Left ventricle myocardium inferior (tissue), 1 donor: ENCODE measurements at places on chromosomes 7 and 10.

DNA sequence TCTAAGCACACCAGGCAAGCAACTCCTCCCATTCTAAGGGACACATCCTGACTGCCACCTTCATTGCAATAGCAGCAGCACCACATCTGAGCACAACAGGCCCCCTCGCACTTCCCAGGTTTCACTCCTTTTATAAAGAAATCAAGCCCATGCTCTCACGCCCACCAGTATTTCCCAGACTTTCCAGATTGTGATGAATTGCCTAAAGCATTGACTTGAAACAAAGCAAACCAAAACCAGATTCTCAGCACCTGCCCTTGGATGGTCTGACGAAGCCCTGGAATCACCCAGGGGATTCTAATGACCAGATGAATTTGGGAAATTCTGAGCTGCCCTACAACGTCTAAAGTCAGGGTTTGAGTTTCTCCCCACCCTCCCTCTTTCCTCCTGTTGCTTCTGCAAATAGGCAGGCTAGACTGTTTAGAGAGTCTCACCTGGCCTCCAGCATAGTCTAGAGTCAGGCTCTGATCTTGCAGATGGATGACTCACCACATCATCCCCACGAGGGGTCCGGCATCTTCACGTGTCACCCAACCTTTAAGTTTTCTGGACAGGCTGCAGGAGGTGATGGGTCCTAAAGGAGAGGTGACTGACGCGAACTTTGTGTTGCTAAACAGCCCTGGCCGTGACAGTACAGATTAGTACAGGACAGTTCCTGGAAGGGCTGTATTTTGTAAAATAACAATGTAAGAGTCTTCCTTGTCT, 198.0 kb downstream of the SKIDA1 start:
- DNase-seq: no peak

GRCh38 chr7:79465551-79465950, 12.1 kb upstream of the MAGI2 start:
- no peak for DNase-seq

- no peak for DNase-seq
Observed at GRCh38 chr10:48759113-48759901, 74.6 kb downstream of the WDFY4 start.

- DNase-seq: no peak
Observed at GRCh38 chr7:113548561-113548960, 370.2 kb downstream of the PPP1R3A start.

- peak; percentile 74 for DNase-seq
Observed at GRCh38 chr7:114085592-114086501, 167.0 kb upstream of the PPP1R3A start.

GRCh38 chr7:71220210-71220695, 88.3 kb downstream of the GALNT17 start:
- no peak for DNase-seq

GRCh38 chr10:49742683-49743463, 19.2 kb downstream of the OGDHL start:
- no peak for DNase-seq

- no peak for DNase-seq
Observed at GRCh38 chr7:92988051-92988450, 129.7 kb downstream of the SAMD9 start.

DNA sequence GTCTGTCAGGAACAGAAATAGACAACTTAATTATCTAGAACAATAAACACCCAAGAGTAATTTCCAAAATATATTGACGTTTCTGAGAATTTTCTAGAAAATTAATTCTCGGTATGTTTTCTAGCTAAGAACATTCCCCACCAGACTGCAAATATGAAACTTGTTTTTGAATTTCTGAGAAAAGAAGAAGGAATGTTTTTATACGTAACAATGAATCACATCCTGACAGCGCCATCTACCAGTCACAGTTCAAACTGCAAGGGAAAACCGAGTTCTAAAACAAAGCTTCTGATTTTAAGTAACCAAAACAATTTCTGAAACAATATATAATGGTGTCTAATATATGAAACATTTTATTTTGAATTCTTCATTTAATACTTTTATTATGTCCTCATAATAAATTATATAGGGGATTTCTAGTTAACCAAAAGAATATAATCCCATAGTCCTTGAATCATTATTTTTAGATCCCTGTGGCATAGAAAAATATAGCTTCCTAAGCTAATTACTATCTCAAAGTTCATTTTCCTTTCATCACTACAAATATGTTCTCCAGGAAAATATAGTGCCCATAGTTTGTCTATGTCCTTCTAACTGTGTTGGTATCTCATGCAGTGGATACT, 34.5 kb upstream of the MEOX2 start:
- DNase-seq: no peak
